ENCODE measurements at places on chromosomes 4 and X.

GRCh38 chr4:176102414-176103063 lies 36.9 kb downstream of the WDR17 start:
- H3K4me1 ChIP-seq, result no peaks in the 10 kb centered on the region
- no peaks in the 10 kb centered on the region for H3K36me3 ChIP-seq
- no peak for DNase-seq
- no peaks in the 10 kb centered on the region for H3K27me3 ChIP-seq

DNA sequence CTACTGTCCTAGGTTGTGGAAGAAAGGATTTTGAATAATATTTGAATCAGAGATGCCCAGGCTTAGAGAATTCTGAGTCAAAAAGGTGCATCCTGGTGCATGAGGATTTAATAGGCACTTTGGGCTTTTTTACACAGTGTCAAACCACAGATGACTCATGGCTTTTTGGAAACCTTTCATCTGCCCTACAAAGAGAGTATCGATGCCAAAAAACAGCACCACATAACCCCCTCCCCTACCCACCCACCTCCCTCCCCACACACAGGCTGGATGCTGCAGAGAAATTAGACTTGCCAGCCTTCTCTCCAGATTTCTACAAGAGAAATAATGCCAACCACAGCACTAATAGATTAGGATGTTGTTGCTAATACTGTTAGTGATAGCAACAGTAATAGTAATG lies 779.3 kb downstream of the NLGN4X start:
- no peaks in the 10 kb centered on the region for H3K4me1 ChIP-seq
- H3K27me3 ChIP-seq, result no peaks in the 10 kb centered on the region
- H3K36me3 ChIP-seq, result no peaks in the 10 kb centered on the region
- no peak for DNase-seq
- no peak overlapping the region for H3K4me3 ChIP-seq

DNA sequence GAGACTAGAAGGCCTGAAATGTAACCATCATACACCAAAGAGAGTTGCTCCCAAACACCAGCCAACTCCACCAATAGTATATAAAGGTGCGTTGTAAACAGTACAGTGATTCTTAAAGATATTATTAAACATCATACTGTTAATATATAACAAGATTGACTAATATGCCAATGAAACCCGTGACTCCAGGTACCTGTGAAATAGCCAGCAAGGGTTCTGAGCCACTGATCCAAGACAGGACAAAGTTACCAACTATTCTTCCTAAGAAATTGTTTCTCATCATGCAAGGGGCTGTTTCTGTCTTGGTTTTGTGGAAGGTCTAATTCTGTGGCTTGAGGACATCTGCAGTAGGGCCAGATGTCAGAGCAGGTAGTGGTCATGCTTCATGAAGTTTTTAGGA lies 47.2 kb downstream of the FHL1 start:
- peaks cover 81% of the 10 kb centered on the region for H3K4me1 ChIP-seq
- no peak overlapping the region for H3K4me3 ChIP-seq
- no peak for DNase-seq

GRCh38 chr4:99290848-99291786 lies at the start of gene ADH1A:
Gene ADH1A, minus strand, starts transcription at chr4:99290985. Its CDS starts 71 bp downstream, at chr4:99290914.
- no peak within 1 kb of the TSS for H3K4me3 ChIP-seq
- H3K27ac ChIP-seq, result no peak within 1 kb of the TSS
- H3K4me1 ChIP-seq, result no peaks in the 10 kb centered on the region
- H3K36me3 ChIP-seq, result no peaks in the 10 kb centered on the region

- no peaks in the 10 kb centered on the region for H3K36me3 ChIP-seq
- H3K27me3 ChIP-seq, result no peaks in the 10 kb centered on the region
- H3K4me1 ChIP-seq, result peaks cover 2% of the 10 kb centered on the region
- peak overlapping the region; percentile 97 for H3K27ac ChIP-seq
- DNase-seq, result no peak
Measured at GRCh38 chr4:54225598-54226403, 3.3 kb upstream of the PDGFRA start.

- H3K4me1 ChIP-seq, result peaks cover 9% of the 10 kb centered on the region
- no peaks in the 10 kb centered on the region for H3K36me3 ChIP-seq
- H3K27me3 ChIP-seq, result no peaks in the 10 kb centered on the region
- H3K4me3 ChIP-seq, result no peak overlapping the region
Measured at GRCh38 chr4:155891058-155891457, 12.4 kb upstream of the TDO2 start.

DNA sequence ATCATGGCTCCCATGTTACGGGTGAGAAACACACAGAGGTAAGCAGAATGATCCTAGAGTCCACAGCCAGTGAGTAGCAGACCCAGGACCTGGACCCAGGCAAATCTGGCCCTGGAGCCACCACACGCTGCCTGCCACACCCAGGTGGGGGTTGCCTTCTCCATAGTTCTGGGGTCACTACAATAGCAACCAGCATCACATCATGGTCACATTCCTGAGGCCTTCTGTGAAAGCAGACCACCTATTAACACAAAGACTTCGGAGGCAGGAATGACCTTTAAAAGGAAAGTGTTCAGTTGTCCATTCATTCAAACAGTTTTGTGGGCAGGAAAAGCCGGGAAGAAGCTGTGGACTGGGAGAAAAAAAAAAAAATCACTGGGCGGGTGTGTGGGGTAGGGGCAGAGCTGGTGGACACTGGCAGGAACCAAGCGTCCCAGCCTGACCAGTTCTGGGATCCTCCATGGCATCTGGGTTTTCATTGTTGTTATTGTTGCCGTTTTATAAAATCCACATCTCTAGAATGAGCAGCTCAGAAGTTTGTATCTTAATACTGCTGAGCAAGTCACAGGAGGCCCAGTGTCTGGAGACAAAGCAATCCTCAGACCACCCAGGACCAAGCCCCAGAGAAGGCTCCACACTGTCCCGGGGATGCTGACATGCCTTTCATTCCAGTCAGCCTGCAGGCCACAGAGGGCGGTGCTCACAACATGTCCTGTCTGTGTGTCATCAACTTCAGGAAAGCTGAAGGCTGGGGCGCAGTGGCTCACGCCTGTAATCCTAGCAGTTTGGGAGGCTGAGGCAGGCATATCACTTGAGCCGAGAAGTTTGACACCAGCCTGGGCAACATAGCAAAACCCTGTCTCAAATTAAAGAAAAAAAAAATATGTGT lies 67.0 kb downstream of the SEL1L3 start:
- no peak overlapping the region for H3K27ac ChIP-seq
- no peaks in the 10 kb centered on the region for H3K36me3 ChIP-seq
- no peak overlapping the region for H3K4me3 ChIP-seq
- no peak for DNase-seq
- no peaks in the 10 kb centered on the region for H3K27me3 ChIP-seq

DNA sequence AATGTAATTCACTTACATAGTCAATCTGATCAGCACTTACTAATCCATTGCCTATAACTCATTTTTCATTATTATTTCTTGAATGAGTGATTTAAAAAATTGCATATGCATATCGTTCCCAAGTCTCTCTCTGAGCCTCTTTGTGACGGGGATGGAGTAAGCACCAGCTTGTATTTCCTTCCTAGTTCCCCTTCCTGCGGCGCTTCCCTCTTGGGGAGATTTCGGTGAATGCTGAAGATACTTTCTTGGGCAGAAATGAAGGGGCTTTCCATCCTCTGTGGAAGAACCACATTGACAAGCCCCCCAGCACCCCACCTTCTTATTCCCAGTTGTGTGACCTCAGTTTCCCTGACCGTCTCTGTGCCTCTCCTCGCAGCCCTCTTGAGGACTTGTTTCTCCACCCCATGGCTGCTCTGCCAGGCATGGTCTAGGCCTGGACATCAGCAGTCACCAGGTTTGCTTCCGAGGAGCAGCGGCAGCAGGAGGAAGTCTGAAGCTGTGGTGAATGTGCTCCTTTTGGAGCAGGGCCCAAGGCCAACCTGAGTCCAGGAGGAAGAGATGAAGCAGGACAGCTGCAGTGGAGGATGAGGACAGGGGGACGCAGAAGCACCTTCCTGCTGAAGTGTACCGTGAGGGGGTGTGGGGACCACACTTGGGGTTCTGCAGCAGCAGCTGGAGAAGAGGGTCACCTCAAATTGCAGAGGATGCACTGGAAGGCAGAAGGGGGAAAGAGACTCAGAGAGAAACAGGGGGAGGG lies 124.9 kb downstream of the IRF2 start:
- H3K27ac ChIP-seq, result no peak overlapping the region
- H3K27me3 ChIP-seq, result no peaks in the 10 kb centered on the region
- no peaks in the 10 kb centered on the region for H3K4me1 ChIP-seq
- DNase-seq, result no peak

DNA sequence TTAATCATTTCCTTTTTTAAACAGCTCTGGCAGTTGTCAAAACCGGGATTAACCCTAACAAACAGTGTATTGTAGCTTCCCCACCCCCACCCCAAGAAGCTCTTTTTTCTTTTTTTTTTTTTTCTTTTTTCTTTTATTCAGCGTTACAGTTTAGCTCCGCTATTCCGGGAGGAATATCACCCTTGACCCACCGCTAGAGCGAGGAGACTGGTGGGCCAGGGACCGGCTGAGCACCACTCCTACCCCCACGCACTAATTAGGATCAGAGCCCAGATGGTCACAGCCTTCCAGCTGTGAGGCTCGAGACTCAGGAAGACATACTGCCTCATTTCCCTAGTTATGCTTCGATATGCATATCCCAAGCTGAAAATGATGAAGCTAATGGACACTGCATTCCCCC lies 2.0 kb downstream of the PARM1 start:
- peak overlapping the region; percentile 85 for H3K4me3 ChIP-seq
- peak overlapping the region; percentile 83 for H3K27ac ChIP-seq
- H3K4me1 ChIP-seq, result peaks cover 24% of the 10 kb centered on the region

- no peak for DNase-seq
- H3K27ac ChIP-seq, result no peak overlapping the region
- H3K27me3 ChIP-seq, result no peaks in the 10 kb centered on the region
- no peak overlapping the region for H3K4me3 ChIP-seq
Measured at GRCh38 chr4:164606478-164606877, 147.5 kb upstream of the SMIM31 start.

DNA sequence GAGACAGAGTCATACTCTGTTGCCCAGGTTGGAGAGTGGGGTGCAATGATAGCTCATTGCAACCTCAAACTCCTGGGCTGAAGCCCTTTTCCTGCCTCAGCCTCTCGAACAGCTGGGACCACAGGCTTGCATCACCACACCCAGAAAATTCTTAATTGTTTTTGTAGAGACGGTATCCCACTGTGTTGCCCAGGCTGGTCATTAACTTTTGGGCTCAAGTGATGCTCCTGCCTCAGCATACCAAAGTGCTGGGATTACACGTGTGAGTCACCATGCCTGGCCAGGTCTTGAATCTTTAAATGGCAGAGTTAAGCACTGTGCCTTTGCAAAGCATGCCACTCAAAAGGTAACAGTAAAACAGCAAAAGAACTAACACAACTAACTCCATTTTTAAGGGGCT lies 28.6 kb upstream of the BBS12 start:
- no peak overlapping the region for H3K27ac ChIP-seq
- H3K4me3 ChIP-seq, result no peak overlapping the region
- no peaks in the 10 kb centered on the region for H3K4me1 ChIP-seq
- H3K27me3 ChIP-seq, result no peaks in the 10 kb centered on the region
- H3K36me3 ChIP-seq, result no peaks in the 10 kb centered on the region

DNA sequence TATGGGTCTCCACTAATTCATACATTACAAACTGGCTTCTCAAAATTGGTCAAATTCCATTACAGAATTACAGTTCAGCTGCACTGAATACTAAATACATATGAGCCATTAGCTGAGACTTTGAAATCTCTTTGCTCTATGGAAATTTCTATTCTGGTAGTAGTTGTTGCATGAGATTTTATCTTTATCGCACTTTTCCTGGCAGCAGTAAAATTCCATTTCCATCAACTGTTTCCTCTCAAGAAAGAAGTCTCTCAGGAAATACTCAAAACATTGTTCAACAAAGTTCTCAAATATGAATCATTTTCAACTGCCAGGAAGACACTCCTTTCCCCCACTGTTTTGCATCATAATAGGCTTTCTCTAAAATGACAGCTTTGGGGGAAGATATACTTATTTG lies 51.3 kb downstream of the ATP11C start:
- peak overlapping the region; percentile 72 for H3K27ac ChIP-seq
- no peak for DNase-seq
- H3K27me3 ChIP-seq, result no peaks in the 10 kb centered on the region
- H3K4me1 ChIP-seq, result peaks cover 10% of the 10 kb centered on the region
- H3K36me3 ChIP-seq, result no peaks in the 10 kb centered on the region
- no peak overlapping the region for H3K4me3 ChIP-seq

GRCh38 chr4:104015680-104016079 lies 295.9 kb upstream of the TACR3 start:
- no peak overlapping the region for H3K4me3 ChIP-seq
- no peak for DNase-seq
- H3K27ac ChIP-seq, result no peak overlapping the region
- no peaks in the 10 kb centered on the region for H3K36me3 ChIP-seq
- no peaks in the 10 kb centered on the region for H3K27me3 ChIP-seq

- H3K27ac ChIP-seq, result peak overlapping the region; percentile 46
- no peaks in the 10 kb centered on the region for H3K36me3 ChIP-seq
- no peak for DNase-seq
- no peaks in the 10 kb centered on the region for H3K27me3 ChIP-seq
- peaks cover 33% of the 10 kb centered on the region for H3K4me1 ChIP-seq
Measured at GRCh38 chr4:125321709-125322365, 7.1 kb downstream of the FAT4 start.

Measured in thoracic aorta (tissue), 2 donors.